ENCODE measurements at places on chromosomes 3 and 15. TPM values are rescaled to one million over a fixed set of nuclear protein-coding genes. Genes with fewer than 3 reads are reported as not detected.

The ACVR2B gene
- 15.2 TPM for total RNA-seq

The MAPKBP1 gene
- 27.6 TPM for total RNA-seq

GRCh38 chr3:127545711-127546457 lies 44.6 kb downstream of the TPRA1 start:
- H3K27me3 ChIP-seq = no peaks in the 10 kb centered on the region
- H3K36me3 ChIP-seq = no peaks in the 10 kb centered on the region
- H3K4me1 ChIP-seq = no peaks in the 10 kb centered on the region

DNA sequence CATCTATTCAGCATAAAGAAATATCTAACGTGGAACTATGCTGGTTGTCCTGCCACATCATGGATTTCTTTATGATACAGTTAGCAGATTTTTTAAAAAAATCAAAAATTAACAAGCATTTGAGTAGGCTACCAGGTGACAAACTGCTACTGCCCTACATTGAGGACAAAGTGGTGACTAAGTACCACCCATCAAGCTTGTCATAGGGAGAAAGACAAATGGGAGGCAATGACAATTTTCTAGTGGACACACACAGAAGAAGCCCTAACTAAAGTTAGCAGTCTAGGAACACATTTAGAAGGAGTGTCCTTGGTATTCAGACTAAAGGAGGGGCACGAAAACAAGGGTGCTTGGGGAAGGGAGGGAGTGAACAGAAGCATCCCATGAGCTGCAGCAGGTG lies 131.2 kb downstream of the TBL1XR1 start:
- no peaks in the 10 kb centered on the region for H3K36me3 ChIP-seq
- no peak for DNase-seq
- H3K4me1 ChIP-seq = no peaks in the 10 kb centered on the region
- no peaks in the 10 kb centered on the region for H3K27me3 ChIP-seq
- H3K4me3 ChIP-seq = no peak overlapping the region

GRCh38 chr3:109057616-109058015 lies 60.3 kb downstream of the MORC1 start:
- no peak overlapping the region for H3K4me3 ChIP-seq
- no peaks in the 10 kb centered on the region for H3K36me3 ChIP-seq
- H3K4me1 ChIP-seq = no peaks in the 10 kb centered on the region
- no peaks in the 10 kb centered on the region for H3K27me3 ChIP-seq
- no peak for DNase-seq

The TMC3 gene
- not detected for total RNA-seq

GRCh38 chr15:64854041-64854440 lies 12.3 kb downstream of the PLEKHO2 start:
- H3K4me3 ChIP-seq = no peak overlapping the region
- no peak for DNase-seq
- H3K4me1 ChIP-seq = peaks cover 11% of the 10 kb centered on the region
- peaks cover 19% of the 10 kb centered on the region for H3K36me3 ChIP-seq
- no peaks in the 10 kb centered on the region for H3K27me3 ChIP-seq

- H3K27me3 ChIP-seq = no peaks in the 10 kb centered on the region
- no peak overlapping the region for H3K4me3 ChIP-seq
- peaks cover 4% of the 10 kb centered on the region for H3K4me1 ChIP-seq
Measured at GRCh38 chr15:57540736-57541135, 51.0 kb upstream of the MYZAP start.

- DNase-seq = no peak
- H3K27ac ChIP-seq = no peak overlapping the region
- no peaks in the 10 kb centered on the region for H3K27me3 ChIP-seq
- no peaks in the 10 kb centered on the region for H3K4me1 ChIP-seq
Measured at GRCh38 chr3:65338571-65338970, 650.8 kb upstream of the ADAMTS9 start.

The MYO5C gene
- total RNA-seq = 11.0 TPM

The LYSMD4 gene
- not detected for total RNA-seq

DNA sequence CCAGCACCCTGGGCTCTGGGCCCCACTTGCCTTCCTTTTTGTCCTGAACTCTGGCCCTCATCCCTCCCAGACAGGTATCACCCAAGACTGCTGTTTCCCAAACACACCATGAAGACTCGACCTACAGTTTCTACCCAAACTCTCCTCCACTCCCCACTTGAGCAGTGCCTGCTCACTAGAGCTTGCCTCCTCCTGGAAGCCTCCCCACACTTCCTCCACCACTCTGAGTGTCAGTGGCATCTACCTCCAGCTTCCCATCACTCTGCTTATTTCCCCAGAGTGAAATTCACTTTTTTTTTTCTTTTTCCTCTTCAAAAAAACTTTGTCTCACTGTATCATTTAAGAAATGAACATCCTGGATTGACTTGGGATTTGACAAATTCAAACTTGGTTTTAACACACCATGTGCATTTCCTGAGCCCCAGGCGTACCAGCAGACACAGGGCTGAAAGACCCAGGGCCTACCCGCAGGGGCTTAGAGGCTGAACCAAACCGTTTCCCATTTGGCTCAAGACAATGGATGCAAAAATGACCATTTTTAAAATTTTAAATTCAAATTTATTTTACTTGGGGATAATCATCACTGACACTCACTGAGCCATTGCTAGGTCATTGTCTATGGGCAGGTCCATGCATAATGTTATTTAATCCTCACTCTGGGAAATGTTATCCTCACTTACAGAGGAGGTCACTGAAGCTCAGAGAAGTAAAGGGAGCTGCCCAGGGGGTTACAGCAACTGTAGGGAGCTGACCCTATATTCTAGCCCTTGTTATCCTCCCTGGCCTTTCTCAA lies 62.3 kb downstream of the IQSEC1 start:
- H3K27me3 ChIP-seq = no peaks in the 10 kb centered on the region
- H3K4me1 ChIP-seq = no peaks in the 10 kb centered on the region
- no peak overlapping the region for H3K4me3 ChIP-seq
- H3K27ac ChIP-seq = no peak overlapping the region

GRCh38 chr15:64348455-64348854 lies 7.5 kb downstream of the CSNK1G1 start:
- H3K4me1 ChIP-seq = no peaks in the 10 kb centered on the region
- no peaks in the 10 kb centered on the region for H3K27me3 ChIP-seq
- no peak for DNase-seq
- H3K27ac ChIP-seq = no peak overlapping the region
- no peaks in the 10 kb centered on the region for H3K36me3 ChIP-seq
- no peak overlapping the region for H3K4me3 ChIP-seq

DNA sequence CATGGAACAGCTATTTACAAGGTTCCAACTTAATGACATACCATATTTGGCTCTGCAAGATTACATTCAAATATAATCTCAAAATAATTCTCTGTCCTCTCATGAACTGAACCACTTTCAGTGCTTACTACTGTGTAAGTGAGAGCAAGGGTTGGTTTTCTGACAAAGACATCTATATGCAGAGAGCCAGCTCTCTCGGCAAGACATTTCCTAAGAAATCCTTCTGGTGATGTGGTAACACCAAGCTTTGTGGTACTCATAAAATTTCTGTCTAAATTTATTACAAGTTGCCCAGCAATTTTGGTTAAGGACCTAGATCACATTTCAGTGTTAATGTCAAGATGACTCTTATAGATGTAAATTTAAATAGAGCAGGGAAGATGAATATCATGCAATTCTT lies 184.9 kb downstream of the GAP43 start:
- DNase-seq = no peak
- H3K27me3 ChIP-seq = no peaks in the 10 kb centered on the region
- no peak overlapping the region for H3K4me3 ChIP-seq
- no peaks in the 10 kb centered on the region for H3K4me1 ChIP-seq
- H3K36me3 ChIP-seq = no peaks in the 10 kb centered on the region

The PLCH1 gene
- total RNA-seq = not detected

GRCh38 chr3:163924600-163924999 lies 1153.7 kb downstream of the SI start:
- H3K27ac ChIP-seq = no peak overlapping the region
- DNase-seq = no peak
- H3K27me3 ChIP-seq = no peaks in the 10 kb centered on the region
- H3K4me3 ChIP-seq = no peak overlapping the region
- no peaks in the 10 kb centered on the region for H3K36me3 ChIP-seq
- H3K4me1 ChIP-seq = no peaks in the 10 kb centered on the region

- H3K36me3 ChIP-seq = no peaks in the 10 kb centered on the region
- no peaks in the 10 kb centered on the region for H3K27me3 ChIP-seq
- H3K4me1 ChIP-seq = no peaks in the 10 kb centered on the region
Measured at GRCh38 chr3:127384717-127385539, 97.1 kb upstream of the PRR20G start.

The UPK1B gene
- total RNA-seq = not detected

The CYP19A1 gene
- total RNA-seq = 95.7 TPM

DNA sequence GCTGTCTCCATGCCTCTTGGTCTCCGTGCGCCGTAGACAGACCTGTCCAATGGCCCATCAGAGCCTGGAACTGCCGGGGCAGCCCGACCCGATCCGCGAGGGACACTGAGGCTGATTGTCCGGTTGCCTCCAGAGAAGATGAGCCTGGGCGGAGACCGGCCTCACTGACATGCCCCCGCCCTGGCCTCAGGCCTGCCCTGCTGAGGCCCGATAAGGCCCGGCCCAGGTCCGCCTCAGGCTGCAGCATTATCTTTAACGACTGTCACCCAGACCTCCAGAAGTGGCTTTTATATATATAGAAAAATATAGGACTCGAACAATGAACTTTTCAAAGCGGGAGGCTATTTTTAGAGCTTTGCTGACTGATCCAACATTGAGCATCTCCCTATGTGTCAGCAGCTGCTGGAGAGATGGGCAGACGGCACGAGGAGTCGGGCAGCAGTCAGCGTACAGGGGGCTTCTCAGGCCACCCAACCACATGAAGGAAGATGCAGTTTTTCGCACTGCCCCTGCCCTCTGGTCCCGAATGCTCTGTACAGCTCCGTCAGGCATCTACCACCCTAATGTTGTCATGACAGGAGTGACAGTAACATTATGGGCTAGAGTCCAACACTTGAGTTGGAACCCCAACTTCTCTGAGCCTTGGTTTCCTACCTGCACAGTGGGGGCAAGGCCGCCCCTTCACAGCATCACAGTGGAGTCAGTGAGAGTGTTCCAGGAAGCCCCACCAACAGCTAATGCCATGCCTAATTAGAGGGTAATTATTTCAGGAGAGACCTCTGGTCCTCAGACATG lies 112.0 kb upstream of the RPL32 start:
- peaks cover 51% of the 10 kb centered on the region for H3K4me1 ChIP-seq
- H3K4me3 ChIP-seq = no peak overlapping the region
- H3K27me3 ChIP-seq = no peaks in the 10 kb centered on the region
- H3K36me3 ChIP-seq = no peaks in the 10 kb centered on the region

- H3K27ac ChIP-seq = no peak overlapping the region
- H3K27me3 ChIP-seq = no peaks in the 10 kb centered on the region
Measured at GRCh38 chr3:38095669-38096483, 41.1 kb downstream of the ACAA1 start.

DNA sequence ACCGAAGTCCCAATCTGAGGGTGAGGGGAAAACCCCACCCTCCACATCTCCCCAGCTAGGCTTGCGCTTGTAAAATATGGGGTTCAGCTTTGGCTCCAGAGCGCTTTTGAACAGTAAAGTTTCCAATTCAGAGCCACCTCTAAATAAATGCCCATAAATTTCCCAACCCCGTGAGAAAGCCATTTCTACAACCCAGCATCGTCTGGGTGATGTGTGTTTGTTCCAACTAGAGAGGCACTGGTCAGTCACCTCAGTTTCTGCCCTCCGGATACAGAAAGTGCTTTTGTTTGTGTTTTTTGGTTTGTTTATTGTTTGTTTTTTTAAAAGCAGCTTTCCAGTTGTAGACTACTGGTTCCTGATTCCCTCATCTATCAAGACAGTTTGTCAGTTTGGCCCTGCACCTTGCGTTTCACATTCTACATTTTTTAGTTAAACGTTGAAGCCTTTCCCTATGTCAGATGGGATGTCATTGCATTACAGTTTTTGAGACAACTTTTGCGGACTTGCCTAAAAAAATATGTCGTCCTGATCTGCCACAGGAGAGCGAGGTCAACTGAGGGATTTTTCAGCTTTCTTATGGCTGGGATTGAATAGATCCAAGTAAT lies 15.0 kb upstream of the SOX2 start:
- peaks cover 10% of the 10 kb centered on the region for H3K4me1 ChIP-seq
- no peak overlapping the region for H3K4me3 ChIP-seq
- no peaks in the 10 kb centered on the region for H3K36me3 ChIP-seq
- H3K27ac ChIP-seq = no peak overlapping the region
- DNase-seq = no peak

- H3K27ac ChIP-seq = no peak overlapping the region
- H3K4me3 ChIP-seq = no peak overlapping the region
- H3K27me3 ChIP-seq = no peaks in the 10 kb centered on the region
- H3K4me1 ChIP-seq = no peaks in the 10 kb centered on the region
- DNase-seq = no peak
Measured at GRCh38 chr3:122758877-122759560, 34.6 kb downstream of the HSPBAP1 start.

DNA sequence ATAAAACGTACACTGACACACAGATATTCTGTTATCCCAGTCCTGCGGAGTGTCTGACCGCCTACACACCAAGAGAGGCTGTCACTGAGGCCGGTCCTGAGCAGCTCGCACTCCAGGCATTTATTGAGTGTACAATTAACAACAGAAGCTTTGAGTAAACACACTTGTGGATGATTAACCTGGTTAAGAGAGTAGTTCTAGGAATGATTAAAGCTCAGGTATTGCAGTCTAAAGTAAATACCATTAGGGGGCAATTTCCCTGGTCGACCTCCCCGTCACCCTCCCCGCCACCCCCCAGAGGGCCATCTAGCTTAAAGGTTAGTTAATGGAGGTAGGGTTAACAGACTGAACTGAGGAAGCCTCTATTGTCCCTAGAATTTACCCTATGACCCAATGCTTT lies 1278.5 kb downstream of the NSUN3 start:
- no peak for DNase-seq
- H3K27me3 ChIP-seq = no peaks in the 10 kb centered on the region
- H3K4me3 ChIP-seq = no peak overlapping the region
- H3K27ac ChIP-seq = no peak overlapping the region

DNA sequence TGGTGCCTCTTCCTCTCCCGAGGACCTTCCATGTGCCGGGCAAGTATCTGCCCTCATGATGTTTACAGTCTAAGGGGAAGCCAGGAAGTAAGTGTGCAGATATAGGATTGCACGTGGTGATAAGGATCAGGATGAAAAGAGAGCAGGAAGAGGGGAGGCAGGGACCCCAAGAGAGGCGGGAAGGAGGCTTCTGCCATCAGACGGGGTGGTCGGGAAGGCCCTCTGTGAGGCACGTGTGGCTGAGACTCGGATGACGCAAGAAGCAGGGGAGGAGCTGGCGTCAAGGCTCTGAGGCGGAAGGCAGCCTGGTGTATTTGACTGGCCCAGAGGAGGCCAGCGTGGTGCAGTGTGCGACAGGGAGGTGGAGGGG lies 762 bp upstream of the IQSEC1 start:
- peak overlapping the region; percentile 58 for H3K4me3 ChIP-seq
- no peaks in the 10 kb centered on the region for H3K36me3 ChIP-seq
- no peaks in the 10 kb centered on the region for H3K27me3 ChIP-seq
- peaks cover 17% of the 10 kb centered on the region for H3K4me1 ChIP-seq
- H3K27ac ChIP-seq = no peak overlapping the region

DNA sequence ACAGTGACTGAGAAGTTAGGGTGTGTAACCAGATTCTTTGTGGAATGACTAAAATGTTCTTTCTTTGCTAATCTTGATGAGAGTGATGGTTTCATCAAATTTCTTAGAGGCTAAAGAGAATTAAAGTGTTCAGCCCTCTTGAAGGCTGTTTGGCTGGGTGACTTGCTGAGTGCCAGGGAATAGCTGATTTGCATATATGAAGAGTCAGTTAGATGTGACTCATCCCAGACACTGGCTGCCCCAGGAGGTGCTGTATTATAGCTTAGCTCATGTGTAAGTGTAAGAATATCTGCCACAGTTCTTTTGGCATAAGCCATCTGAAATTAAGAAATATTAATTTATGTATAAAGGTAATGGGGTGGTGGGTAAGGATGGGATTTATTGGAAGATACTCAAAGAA lies 535.1 kb downstream of the NLGN1 start:
- no peaks in the 10 kb centered on the region for H3K36me3 ChIP-seq
- no peaks in the 10 kb centered on the region for H3K4me1 ChIP-seq
- no peak overlapping the region for H3K27ac ChIP-seq
- H3K4me3 ChIP-seq = no peak overlapping the region

The CHDH gene
- total RNA-seq = 0.53 TPM

Data from ascending aorta (tissue), 2 donors.